ENCODE measurements at places on chromosomes 11 and 22.

DNA sequence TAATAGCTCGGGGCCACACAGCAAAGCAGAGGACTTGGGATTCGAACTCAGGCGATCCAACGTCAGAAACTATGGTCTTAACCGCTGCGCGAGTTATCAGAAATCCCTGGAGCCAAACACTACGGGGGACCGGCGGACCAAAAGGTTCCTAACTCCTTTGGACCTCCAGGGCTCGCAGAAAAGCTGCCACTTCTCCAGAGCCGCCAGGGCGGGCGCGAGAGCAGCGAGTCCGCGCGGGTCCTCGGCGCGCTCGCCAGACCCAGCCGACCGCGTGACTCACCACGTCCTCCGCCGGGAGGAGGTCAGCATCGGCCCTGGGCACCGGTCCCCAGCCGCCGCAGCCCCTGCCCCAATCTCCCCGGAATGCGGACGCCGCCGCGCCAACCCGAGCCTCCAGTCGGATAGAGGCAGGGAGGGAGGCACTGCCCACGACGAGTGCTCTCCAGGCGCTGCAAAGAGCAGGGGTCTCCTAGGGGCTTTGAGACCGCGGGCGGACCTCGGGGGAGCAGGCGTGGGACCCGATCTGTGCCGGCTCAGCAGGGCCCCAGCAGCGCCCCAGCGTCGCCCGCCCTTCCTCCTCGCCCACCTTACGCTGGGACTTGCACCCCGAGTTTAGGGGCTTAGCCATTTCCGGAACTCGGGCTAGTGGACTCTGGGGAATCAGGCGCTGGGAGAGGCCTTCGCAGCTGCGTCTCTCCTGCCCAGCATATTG lies 6.2 kb upstream of the ALX4 start:
- peak; percentile 68 for ATAC-seq

GRCh38 chr11:64285885-64286800 lies 495 bp downstream of the GPR137 start:
- peak; percentile 23 for ATAC-seq

DNA sequence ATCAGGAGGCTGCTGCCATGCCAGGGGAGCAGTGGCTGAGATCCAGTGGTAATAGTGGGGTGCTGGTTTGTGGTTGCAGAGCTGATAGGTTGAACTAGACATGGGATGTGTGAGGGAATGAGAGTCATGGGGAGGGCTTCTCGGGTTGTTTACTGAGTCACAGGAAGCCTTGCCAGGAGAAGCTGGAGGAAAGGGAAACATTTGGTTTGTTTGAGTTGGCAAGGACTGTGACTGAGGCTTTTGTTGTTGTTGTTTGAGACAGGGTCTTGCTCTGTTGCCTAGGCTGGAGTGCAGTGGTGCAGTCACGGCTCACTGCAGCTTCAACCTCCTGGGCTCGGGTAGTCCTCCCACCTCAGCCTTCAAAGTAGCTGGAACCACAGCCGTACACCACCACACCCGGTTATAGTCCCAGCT lies 49.3 kb downstream of the CABIN1 start:
- peak; percentile 83 for ATAC-seq

DNA sequence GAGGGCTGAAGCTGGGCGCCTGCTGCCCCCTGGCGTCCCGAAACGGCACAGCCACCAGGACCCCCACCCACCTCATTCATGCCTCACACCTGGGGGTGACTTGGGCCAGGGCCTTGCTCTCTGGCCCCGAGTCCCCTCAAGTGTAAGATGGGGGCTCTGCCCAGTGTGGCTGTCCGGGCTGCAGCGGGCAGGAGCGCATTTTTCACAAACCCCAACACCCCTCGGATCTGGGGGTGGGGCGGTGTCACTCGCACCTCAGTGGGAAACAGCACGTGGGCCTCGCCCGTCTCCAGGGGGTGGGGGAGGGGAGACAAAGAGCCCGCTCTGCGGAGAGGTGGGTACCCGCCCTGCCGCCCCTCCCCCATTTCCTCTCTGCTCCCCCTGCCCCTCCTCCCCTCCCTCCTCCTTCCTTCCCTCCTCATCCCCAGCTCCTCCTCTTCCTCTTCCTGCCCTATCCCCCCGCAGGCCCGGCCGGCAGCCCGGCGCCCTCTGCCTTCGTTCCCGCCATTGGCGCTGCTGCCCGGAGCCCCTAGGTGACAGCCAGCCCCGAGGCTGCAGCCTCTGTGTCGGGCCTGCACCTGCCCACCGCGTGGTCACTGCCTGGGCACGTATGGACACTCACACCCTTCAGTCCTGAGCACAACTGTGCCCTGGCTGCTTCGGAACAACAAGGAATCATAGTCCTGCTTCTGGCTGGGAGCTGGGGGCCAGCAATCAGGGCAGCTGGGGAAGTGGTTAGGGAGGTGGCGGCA lies 6.8 kb upstream of the CDKN1C start:
- ATAC-seq = peak; percentile 74

DNA sequence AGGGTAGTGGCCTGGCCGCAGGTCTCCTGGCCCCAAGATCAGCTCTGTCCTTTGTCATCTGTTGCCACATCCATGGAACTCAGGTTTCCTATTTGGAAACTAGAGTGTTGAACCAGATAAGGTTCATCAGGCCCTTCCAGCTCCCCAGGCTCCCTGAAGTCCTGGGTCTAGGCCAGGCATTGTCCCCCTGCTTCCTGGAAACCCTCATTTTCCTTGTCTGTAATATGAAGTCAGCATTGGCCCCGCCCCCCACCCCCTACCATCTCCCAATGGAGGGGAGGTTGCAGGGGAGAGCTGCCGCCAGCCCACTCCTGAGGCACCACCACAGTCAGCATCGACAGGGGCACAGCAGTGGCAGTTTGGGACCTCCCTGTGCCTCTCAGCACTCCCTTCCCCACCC lies 9.0 kb upstream of the MS4A10 start:
- ATAC-seq = no peak

All from SK-N-SH treated with all-trans-retinoic acid at 6 μM for 48 hours (cell line).